ENCODE measurements at places on chromosomes 12 and 14.

DNA sequence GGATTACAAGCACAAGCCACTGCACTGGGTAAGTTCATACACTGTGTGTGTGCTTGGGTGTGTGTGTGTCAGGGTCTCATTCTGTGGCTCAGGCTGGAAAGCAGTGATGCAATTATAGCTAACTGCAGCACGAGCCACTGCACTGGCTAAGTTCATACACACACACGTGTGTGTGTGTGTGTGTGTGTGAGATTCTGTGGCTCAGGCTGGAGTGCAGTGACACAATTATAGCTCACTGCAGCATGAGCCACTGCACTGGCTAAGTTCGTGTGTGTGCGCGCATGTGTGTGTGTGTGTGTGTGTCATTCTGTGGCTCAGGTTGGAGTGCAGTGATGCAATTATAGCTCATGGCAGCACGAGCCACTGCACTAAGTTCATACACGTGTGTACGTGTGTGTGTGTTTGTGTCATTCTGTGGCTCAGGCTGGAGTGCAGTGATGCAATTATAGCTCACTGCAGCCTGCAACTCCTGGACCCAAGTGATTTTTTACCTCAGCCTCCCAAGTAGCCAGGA lies 85.4 kb downstream of the HECTD1 start:
- no peaks in the 10 kb centered on the region for H3K27me3 ChIP-seq
- no peaks in the 10 kb centered on the region for H3K4me1 ChIP-seq
- peak; percentile 23 for DNase-seq

DNA sequence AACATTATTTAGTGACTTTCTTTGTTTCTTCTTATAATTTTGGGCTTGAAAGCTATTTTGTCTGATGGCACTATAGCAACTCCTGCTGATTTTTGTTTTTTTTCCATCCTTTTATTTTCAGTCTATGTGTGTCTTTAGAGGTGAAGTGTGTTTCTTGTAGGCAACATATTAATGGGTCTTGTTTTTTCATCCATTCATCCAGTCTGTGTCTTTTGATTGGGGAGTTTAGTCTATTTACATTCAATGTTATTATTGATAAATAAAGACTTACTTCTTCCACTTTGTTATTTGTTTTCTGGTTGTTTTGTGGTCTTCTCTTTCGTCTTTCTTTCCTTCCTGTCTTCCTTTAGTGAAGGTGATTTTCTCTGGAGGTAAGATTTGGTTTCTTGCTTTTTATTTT lies 198.0 kb downstream of the CRADD start:
- peaks cover 4% of the 10 kb centered on the region for H3K4me1 ChIP-seq
- no peaks in the 10 kb centered on the region for H3K36me3 ChIP-seq
- no peak for DNase-seq
- no peak overlapping the region for H3K27ac ChIP-seq
- no peak overlapping the region for H3K4me3 ChIP-seq

DNA sequence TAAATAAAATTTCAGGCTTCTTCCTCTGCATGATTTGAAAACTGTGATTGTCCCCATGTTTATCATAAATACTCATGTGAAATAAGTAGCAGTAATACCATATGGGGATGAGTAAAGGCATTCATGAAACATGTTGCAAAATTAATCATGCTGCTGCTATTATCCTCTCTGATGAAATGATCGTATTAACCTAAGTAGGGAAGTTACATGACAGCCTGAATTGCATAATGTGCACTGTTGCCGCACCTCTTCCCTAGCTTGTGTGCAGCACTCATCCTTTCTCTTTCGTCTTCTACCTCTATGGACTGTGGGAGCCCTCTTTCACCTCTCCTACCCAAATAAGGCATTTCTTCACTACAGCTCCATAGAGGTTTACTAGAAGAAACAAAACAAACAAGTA lies 367.6 kb downstream of the SOX5 start:
- H3K36me3 ChIP-seq, result no peaks in the 10 kb centered on the region
- H3K4me3 ChIP-seq, result no peak overlapping the region
- H3K4me1 ChIP-seq, result no peaks in the 10 kb centered on the region
- no peaks in the 10 kb centered on the region for H3K27me3 ChIP-seq
- no peak overlapping the region for H3K27ac ChIP-seq
- no peak for DNase-seq

- no peak overlapping the region for H3K4me3 ChIP-seq
- H3K27ac ChIP-seq, result no peak overlapping the region
- H3K36me3 ChIP-seq, result no peaks in the 10 kb centered on the region
- no peaks in the 10 kb centered on the region for H3K27me3 ChIP-seq
- DNase-seq, result no peak
Measured at GRCh38 chr12:122458105-122459035, 35.9 kb upstream of the CLIP1 start.

GRCh38 chr12:18130851-18131250 lies 40.9 kb upstream of the RERGL start:
- no peaks in the 10 kb centered on the region for H3K36me3 ChIP-seq
- no peaks in the 10 kb centered on the region for H3K4me1 ChIP-seq
- no peak overlapping the region for H3K4me3 ChIP-seq
- H3K27me3 ChIP-seq, result no peaks in the 10 kb centered on the region

DNA sequence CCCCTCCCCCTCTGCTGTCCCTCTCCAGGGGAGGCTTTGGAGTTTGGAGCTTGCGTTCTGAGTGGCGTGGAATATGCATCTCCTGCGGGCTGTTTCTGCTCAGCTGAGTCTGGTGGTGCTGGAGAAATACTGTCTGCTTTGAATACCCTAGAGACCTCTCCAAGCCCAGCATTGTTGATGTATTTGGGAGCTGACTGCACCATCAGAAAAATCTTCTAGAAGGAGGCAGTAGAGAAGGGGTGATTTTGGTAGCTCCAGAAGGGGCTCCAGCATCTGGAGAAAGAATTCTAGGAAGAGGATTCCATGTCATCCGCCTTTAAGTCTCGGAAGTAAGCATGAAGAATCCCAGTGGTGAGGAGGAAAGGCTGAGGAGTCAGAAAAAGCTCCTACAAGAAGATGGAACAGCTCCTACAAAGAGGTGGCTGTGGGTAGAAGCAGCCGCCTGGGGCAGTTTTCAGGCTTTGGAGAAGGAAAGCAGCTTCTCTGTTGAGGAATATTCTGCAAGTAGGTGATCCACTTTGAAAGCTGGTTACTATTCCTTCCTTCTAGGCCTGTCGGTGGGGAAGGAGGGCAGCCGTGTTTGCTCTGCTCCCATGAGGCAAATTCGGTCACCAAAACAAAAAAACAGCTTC lies 9.7 kb downstream of the MLXIP start:
- H3K4me1 ChIP-seq, result peaks cover 22% of the 10 kb centered on the region
- no peak for DNase-seq
- peaks cover 39% of the 10 kb centered on the region for H3K36me3 ChIP-seq

- H3K36me3 ChIP-seq, result no peaks in the 10 kb centered on the region
- no peak for DNase-seq
- no peak overlapping the region for H3K4me3 ChIP-seq
- H3K27ac ChIP-seq, result no peak overlapping the region
- H3K27me3 ChIP-seq, result no peaks in the 10 kb centered on the region
Measured at GRCh38 chr14:44170556-44170955, 336.5 kb downstream of the FSCB start.

- H3K27ac ChIP-seq, result no peak overlapping the region
- no peak overlapping the region for H3K4me3 ChIP-seq
- H3K4me1 ChIP-seq, result peaks cover 11% of the 10 kb centered on the region
- peaks cover 7% of the 10 kb centered on the region for H3K36me3 ChIP-seq
- no peaks in the 10 kb centered on the region for H3K27me3 ChIP-seq
Measured at GRCh38 chr12:123134826-123135225, 16.1 kb downstream of the PITPNM2 start.

GRCh38 chr12:116933091-116933490 lies 22.3 kb downstream of the FBXW8 start:
- no peaks in the 10 kb centered on the region for H3K4me1 ChIP-seq
- no peak overlapping the region for H3K4me3 ChIP-seq
- no peak overlapping the region for H3K27ac ChIP-seq

GRCh38 chr14:21096978-21097635 lies 1.3 kb downstream of the ZNF219 start:
- peak overlapping the region; percentile 16 for H3K27ac ChIP-seq
- H3K27me3 ChIP-seq, result no peaks in the 10 kb centered on the region
- H3K4me3 ChIP-seq, result peak overlapping the region; percentile 14
- no peak for DNase-seq

GRCh38 chr14:75514673-75515628 lies 7.3 kb upstream of the BATF start:
- no peaks in the 10 kb centered on the region for H3K4me1 ChIP-seq
- peak; percentile 15 for DNase-seq
- H3K36me3 ChIP-seq, result no peaks in the 10 kb centered on the region
- peaks cover 21% of the 10 kb centered on the region for H3K27me3 ChIP-seq
- no peak overlapping the region for H3K27ac ChIP-seq

DNA sequence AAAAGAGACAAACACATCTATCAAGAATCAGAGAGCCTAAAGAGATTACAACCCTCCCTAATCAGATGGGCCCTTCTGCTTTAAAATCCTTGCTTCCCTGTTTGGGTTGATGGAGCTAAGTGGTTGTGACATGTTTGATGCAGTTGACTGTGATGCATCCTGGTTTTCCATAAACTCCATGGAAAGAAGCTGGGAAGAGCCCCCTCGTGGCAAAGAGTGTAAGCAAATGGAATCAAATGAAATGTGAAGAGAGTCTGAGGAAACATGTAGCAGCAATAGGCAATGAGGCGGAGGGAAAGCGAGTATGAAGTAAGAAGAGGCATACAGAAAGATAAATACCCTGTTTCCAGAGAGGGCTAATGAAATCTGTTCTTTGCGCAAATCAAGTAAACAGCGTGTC lies 70.4 kb upstream of the SLCO1C1 start:
- H3K27me3 ChIP-seq, result no peaks in the 10 kb centered on the region
- H3K4me1 ChIP-seq, result no peaks in the 10 kb centered on the region
- peak; percentile 30 for DNase-seq
- no peak overlapping the region for H3K27ac ChIP-seq

DNA sequence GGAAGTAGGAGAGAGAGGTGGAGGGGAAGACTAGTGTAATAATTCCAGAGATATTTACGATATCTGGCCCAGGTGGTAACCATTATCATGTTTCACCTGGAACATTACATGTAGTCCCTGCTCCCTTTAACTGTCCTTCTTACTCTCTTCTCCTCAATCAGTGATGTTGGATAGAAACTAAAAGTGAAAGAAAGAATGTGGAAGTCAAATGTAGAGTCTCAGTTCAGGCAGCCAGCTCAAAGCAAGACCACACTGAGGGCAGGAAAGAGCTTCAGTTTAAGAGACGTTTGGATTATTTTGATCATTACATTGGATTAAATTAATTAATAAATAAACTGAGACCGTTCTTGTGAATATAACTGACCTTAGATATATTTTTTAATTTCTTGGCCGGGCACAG lies 594.4 kb downstream of the FLRT2 start:
- DNase-seq, result no peak
- H3K27me3 ChIP-seq, result no peaks in the 10 kb centered on the region
- H3K4me3 ChIP-seq, result no peak overlapping the region
- H3K27ac ChIP-seq, result no peak overlapping the region
- H3K36me3 ChIP-seq, result no peaks in the 10 kb centered on the region

DNA sequence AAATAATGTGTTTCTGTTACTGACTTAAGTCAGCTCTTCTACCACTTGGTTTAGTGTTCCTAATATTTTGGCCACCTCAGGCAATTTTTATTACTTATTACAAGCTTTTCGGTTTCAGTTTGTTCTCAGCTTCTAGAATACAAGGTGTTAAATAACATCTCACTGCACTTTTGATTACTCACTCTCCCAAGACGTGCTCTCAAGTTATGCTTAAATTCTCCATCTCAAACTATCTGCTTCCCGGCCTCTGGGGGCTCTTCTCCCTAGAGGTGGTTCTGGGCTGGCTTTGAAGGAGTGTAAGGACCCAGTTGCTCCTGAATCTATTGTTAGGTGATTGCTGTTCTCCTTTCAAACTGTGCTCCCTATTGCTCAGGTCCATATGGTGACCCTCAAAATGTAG lies 193.9 kb upstream of the DDHD1 start:
- H3K27ac ChIP-seq, result no peak overlapping the region
- no peaks in the 10 kb centered on the region for H3K36me3 ChIP-seq
- no peaks in the 10 kb centered on the region for H3K4me1 ChIP-seq

- H3K27ac ChIP-seq, result no peak within 1 kb of the TSS
- peaks cover 26% of the 10 kb centered on the region for H3K27me3 ChIP-seq
- no peak for DNase-seq
- H3K36me3 ChIP-seq, result no peaks in the 10 kb centered on the region
- peaks cover 2% of the 10 kb centered on the region for H3K4me1 ChIP-seq
- H3K4me3 ChIP-seq, result peak within 1 kb of the TSS; percentile 83
Measured at GRCh38 chr14:61812347-61813095, 50.3 kb downstream of the SNAPC1 start.

GRCh38 chr12:20807192-20808080 lies 3.1 kb upstream of the SLCO1B3 start:
- H3K4me1 ChIP-seq, result no peaks in the 10 kb centered on the region
- DNase-seq, result no peak
- no peak overlapping the region for H3K27ac ChIP-seq
- no peaks in the 10 kb centered on the region for H3K27me3 ChIP-seq
- no peak overlapping the region for H3K4me3 ChIP-seq
- H3K36me3 ChIP-seq, result no peaks in the 10 kb centered on the region

DNA sequence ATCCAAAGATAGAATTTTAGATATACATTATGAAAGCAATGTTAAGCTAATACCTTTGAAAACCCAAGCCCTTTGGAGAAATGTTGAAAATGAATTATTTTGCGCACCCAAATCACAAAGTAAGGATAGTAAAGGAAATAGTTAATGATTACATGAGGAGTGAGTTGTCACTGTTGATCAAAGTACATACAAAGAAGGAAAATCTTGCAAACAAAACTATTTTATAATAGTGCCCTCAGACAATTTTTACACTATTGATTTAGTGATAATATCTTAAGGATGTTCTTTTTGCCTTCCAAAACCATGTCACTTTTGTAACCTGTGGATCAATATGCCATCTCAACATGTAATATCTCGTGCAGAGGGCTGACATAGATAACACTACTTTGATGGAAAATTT lies 146.8 kb downstream of the DUSP6 start:
- no peaks in the 10 kb centered on the region for H3K36me3 ChIP-seq
- no peak overlapping the region for H3K27ac ChIP-seq
- no peak overlapping the region for H3K4me3 ChIP-seq
- H3K4me1 ChIP-seq, result no peaks in the 10 kb centered on the region
- DNase-seq, result no peak
- no peaks in the 10 kb centered on the region for H3K27me3 ChIP-seq

DNA sequence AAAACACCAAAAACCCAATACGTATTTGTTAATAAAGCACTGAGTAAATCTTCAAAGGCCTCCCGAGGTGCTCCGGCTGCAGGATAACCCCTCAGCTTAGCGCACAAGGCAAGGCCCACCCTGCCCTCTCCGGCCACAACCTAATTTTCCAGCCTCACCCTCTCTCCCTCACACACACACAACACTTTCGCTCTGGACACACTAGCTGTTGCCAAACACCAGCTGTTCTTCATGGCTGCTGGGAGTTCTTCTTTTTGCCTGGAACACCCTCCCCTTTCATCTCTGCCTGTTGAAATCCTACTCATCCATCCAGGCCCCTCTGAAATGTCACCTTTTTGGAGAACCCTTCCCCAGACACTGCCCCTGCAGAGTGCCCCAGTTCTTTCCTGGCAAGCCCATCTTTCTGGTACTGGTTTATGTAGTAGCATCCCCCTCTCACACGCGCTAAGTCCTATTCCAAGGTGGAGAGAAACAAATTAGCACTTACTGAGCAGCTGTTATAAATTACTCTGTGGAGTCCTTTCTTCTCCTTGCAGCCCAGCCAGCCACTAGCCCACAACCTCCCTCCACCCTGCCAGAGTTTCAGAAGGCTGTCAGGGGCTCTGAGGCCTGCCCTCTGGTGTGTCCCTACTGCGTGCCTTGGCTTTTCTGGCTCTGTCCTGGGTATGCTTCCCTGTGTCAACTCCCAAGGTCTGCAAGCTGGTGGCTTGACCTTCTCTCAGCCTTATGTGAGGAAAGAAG lies 805 bp upstream of the CRACR2A start:
- DNase-seq, result no peak
- H3K27ac ChIP-seq, result no peak overlapping the region
- peaks cover 23% of the 10 kb centered on the region for H3K27me3 ChIP-seq
- no peaks in the 10 kb centered on the region for H3K36me3 ChIP-seq

Data from IMR-90 (cell line).